ENCODE measurements at places on chromosomes 3 and 15.

GRCh38 chr3:159796744-159797143 is 191.9 kb upstream of the IL12A start:
- no peak for DNase-seq

DNA sequence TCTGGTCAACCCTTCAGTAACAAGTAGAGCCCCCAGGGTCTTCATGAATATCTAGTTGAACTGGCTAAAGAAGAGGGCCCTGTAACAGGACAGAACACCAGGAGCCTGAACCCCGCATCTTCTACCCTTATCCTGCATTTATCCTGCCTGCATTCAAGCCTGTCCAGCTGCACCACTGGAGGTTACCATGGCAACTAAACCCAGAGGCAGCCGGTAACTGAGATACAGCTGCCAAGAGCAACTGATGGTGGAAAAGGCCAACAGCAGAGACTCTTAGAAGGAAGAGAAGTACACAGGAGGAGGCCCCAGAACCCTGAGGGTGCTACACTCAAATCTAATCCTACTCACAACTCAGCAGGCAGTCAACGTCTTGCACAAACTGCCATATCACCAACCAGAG is 3.7 kb upstream of the PRKAR2A start:
- DNase-seq: no peak

GRCh38 chr15:52791776-52792175 is 1.6 kb upstream of the ONECUT1 start:
- no peak for DNase-seq

DNA sequence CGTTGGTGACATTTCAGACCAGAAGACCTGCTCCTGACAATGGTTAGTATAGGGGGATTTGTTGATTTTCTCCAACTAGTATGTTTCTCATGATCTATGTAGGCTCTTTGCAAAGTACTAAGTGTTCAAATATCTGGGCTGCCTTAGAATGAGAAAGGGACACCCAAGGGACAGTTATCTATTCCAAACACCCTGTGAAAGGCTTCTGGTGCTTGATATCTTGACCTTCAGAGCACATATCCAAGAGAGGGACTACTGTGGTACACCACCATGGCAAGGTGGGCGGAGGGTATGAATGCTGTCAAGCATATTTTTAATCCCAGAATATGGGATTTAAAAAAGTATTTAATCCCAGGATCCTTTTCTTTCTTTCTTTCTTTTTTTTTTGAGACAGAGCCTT is 1.1 kb downstream of the FANCD2OS start:
- no peak for DNase-seq

DNA sequence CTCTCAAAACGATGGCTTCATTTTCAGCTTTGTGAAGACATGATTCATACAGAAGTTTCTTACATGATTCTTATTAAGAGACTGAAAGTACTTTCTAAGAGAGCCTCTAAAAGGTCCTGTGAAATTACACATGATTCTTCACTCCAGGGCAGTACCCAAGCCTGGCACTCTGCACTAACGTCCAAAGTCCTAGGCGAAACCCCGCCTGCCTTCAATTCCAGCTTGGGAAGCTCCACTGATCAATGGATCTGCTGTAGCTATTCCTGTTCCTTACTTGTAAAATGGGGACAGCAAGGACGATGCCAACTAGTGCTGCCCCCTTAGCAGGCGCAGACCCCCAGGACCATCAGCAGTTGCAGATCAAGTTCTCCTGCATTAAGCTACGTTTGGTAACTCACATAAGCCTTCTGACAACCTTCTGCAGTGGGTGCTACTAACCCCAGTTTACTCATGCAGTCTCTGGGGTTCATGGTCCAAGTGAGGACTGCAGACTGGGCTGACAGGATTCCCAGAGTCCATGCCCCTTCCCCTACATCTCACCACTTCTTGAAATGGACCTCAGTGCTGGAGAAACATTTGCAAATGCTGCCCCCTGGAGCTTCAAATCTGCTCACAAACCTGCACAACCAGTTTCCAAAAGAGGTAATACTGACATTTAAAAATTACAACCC is 10.6 kb downstream of the CHCHD4 start:
- no peak for DNase-seq

- DNase-seq: no peak
Measured at GRCh38 chr3:108133048-108133369, 42.2 kb upstream of the CD47 start.

- DNase-seq: no peak
Measured at GRCh38 chr15:71133747-71134472, 18.6 kb downstream of the THSD4 start.

- DNase-seq: no peak
Measured at GRCh38 chr3:123611082-123611481, 26.2 kb upstream of the HACD2 start.

Data from iPS DF 19.7 (cell line).